NCI-H460 (cell line): ENCODE measurements at places on chromosomes 6 and 20.
A peak's percentile ranks its signal among the peaks of the same experiment; 100 is the strongest.

DNA sequence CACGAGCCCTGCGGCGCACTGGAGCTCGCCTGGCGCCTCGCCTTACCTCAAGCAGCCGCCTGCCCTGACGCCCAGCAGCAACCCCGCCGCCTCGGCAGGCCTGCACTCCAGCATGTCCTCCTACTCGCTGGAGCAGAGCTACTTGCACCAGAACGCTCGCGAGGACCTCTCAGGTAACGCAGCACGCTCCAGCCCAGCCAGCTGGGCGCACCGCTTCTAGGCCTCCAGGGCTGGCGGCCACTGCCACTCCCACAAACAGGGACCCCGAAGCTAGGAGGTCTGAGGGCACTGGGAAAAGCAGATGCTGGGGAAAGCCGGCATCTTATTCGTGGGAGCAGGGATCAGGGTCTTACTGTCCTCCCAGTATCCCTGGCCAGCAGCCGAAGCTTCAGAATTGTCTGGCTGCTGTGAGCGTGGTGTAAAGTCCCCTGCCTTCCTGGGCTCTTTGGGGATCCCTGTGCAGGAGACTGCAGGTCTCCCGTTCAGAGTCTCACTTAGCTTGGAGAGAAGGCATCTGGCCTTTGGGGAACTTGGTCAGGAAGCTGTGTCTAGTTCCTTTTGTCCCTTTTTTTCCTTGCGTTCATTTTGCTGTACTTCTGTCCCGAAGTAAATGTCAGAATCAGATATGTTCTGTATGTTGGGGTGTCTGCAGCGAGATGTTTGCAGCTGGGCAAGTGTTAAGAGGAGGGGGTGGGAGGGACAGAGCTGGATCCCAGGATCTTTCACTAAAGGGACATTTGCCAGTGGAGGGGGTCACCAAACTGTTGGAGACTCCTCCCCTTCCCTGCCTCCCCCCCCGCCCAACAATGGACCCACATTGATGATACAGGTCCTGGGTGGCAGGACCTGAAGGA is 1.8 kb downstream of the FOXF2 start:
- DNase-seq, result no peak

DNA sequence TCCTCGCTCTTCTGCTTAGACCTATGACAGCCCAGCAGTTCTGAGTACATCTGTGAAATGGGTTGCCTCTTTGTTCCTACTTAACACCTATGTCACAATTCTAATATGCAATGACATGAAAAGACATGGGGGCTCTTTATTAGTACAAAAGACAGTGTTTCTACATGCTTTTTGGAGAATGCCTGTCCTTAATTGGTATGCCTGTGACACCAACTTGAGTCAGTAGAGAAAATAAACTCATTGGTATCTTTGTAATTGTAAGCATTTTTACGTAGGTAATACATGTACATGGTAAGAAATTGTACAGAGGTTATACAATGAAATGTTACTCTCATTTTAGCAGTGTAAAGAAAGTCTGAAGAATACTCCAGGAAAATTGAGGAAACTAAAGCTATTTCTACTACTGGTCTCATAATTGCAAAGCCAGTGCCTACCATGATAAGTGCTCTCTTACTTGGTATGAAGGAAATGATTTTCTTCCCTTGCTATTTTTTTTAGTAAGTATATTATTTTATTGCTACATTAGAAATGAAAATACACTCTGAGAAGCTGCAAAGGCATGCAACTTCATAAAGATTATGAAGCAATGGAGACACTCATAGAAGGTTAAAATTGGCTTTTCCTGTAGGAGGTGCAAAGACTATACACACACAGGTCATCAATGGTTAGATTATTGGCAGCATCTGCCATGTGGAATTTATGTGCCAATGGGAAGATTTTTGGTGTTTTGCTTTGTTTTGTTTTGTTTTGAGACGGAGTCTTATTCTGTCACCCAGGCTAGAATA is 4.9 kb upstream of the EEF1A1 start:
- no peak for DNase-seq

GRCh38 chr20:20410678-20411077 is 42.8 kb downstream of the INSM1 start:
- DNase-seq, result no peak

GRCh38 chr6:132768051-132768517 is 10.4 kb upstream of the VNN2 start:
- DNase-seq, result peak; percentile 65

DNA sequence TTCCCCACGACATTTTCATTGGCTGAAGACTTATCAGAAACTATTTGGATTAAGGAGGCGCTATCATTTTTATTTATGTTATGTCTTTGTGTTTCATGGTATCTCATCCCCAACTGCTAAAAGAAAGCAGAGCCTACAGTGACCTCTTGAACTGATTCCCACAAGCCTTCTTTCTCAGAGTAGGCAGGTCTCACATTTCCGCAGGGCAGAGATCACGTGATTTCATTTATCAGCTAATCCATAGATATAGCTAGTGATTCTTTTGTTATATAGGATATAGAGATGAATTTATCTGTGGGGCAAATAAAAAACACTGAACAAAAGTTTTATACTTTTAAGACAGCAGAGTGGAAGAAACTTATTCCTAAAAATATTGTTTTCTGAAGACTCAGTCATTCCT is 25.0 kb upstream of the POPDC3 start:
- no peak for DNase-seq

DNA sequence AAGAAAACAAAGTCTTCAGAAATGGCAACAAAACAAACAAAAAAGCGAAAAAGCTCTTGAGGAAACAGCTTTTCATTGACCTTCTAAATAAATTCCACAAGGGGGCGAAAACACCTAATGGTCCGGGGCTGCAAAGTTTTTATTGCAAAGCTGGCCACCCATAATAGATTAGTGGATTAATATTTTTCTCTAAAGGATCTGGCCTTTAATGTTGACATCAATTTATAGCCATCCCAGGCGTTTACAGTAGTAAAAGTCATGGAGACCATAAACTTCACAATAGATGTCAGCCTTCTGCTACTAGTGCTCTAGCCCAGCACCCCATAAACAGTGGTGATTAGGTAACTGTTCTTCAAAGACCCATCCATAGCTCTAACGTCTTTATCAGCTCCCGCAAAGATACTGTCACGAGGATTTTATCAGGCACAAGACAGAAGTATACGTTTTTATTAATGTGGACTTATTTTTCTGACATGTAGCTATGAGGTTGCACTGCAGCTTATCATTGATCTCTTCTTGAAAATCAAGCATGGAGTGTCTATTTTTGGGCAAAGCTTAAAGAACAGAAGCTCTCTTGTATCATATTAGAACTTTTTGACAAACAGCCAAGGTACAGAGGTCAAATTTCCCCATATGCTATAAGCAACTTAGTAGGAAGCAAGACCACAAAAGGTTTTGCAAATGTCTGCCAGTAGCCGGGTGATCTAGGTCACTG is 4.7 kb downstream of the CITED2 start:
- no peak for DNase-seq

DNA sequence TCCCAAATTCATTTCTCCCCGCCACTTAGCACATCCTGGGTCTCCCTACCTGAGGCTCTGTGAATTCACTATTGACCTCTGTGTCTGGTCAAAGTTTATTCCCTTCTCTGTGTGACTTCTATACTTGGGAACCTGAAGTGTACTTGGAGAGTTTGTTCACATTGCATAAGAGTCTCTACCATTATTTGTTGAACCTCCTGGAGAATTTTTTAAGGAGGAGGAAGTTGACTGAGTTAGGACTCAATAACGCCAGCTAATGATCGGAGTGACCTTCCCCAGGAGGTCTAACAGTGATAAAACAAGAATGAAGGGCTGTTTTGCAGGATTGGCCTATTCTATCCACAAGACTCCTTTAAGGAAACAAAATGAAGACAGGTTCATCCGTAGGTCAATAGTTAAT is 23.6 kb downstream of the STMND1 start:
- DNase-seq, result no peak

DNA sequence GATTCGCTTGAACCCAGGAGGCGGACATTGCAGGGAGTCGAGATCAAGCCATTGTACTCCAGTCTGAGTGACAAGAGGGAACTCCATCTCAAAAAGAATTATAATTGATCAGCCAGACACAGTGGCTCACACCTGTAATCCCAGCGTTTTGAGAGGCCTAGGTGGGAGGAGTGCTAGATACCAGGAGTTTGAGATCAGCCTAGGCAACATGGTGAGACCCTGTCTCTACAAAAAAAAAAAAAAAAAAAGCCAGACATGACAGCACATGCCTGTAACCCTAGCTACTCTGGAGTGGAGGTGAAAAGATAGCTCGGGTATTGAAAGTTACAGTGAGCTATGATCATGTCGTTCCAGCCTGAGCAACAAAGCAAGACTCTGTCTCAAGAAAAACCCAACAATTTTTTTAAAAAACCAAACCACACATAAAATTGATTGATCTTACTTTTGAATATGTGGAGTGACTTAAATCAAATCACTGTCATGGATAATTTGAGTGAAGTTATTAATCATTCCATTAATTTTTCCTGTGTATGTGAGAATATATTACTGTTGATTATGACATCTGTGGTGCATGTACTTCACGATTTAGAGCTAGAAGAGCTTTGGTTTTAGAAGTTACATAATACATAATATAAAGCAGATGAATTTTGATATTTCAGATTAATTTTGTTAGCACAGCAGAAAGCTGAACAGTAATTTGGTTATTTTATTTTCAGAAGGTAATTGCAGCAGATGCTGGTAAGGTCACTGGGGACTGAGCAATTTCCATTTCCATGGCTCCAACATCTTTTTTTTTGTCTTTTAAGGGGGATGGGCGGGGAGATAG is 34.4 kb downstream of the NCOA7 start:
- no peak for DNase-seq

DNA sequence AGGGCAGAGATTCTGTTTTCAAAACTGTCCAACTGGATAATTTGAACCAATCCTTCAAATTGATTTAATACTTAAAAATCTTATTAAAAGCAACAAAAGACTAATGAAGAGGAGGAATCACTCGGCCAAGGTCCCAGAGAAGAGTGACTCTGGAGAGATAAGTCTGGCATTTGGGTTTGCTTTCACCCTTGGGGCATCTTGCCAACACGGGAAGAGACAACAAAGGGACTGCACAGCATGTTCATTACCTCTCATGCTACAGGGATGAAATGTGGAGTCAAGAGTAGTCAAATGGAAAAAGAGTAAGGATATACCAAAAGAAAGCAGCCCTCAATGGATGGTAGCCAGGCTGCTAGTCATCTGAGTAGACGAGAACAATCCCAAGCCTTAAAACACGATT is 68.2 kb downstream of the KHDRBS2 start:
- DNase-seq, result no peak
